ENCODE measurements at places on chromosomes 3 and 15.

GRCh38 chr3:55750525-55750924, 263.4 kb upstream of the WNT5A start:
- no peak for DNase-seq

DNA sequence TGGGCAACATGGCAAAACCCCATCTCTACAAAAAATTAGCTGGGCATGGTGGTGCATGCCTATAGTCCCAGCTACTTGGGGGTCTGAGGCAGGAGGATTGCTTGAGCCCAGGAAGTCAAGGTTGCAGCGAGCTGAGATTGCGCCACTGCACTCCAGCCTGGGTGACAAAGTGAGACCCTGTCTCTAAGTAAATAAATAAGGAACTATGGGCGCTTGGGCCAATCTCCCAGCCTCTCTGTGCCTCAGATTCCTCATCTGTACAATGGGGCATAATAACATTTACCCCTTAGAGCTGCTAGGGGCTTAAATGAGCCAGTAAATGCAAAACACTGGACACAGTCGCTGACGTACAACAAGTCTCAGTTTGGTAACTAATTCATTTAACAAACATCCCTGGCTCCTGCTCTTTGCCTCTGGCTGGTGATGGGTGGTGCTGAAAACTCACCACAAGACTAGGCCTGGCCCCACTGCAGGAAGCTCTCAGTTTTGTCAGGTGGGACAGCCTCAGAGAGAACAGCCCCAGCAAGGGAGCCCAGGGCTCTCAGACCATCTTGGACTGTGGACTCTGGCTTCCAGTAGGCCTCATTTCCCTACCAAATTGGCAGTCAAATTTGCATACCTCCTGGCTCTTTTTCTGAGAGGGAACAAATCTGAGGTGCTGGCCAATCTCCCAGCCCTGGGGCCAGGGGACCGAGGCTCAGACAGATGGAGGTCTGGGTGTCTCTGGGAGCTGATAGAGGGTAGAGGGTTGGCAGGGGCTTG, 6.4 kb upstream of the TBC1D2B start:
- DNase-seq, result no peak

DNA sequence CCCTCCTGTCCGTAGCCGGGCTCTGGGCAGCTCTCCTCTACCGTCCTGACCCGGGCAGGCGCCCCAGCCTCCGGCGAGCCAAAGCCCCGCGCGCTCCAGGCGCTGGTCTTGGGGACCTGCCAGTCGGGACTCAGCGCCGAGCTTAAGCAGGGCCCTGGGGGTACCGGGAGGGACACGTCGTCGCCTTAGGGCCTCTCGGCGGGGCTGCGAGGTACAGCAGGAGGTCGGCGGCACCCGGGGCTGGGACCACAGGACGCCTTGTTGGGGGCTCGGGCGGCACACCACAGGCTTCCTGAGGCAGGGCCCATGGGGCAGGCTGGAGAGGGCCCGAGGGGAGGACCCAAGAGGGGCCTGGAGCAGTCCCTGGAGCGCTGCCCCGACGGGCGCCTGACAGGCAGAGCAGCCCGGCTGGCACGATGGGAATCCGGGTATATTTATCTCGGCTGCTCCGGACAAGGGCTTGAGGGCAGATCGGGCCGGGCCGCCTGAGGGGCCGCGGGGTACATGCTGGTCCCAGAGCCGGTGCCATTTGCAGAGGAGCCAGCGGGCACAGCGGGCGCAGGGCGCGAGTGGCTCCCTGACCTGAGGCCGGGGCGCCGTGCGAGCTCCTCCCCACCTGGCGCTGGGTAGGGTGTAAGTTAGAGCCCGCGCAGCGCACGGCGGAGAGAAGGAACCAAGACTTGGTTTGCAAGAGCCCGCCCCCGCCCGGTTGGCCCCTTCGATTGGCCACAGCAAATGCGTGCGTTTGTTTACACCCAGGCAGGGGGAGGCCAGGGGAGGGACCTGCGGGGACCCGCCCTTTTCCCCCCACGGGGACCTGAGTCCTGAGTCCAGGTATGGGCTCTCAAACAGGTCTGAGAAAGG, 574 bp downstream of the SLC38A3 start:
- DNase-seq, result peak; percentile 42

DNA sequence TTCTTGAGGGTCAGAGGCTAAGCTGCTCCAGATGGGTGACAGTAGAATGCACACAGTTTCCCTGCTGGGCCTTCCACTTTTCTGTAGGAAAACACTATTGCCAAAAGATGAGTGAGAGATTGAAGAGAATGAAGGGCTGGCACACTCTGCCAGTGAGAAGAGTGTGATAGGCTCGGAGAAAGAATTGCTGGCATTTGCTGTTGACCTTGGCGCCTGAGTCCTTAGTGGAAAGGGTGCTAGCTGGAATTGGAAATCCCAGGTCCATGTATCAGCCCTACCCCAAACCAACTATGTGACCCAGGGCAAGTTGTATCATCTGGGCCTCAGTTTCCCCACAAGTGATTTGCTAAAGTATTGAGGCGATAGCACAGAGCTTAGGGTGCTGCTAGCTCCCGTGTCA, 60.1 kb upstream of the DCLK3 start:
- DNase-seq, result no peak

- no peak for DNase-seq
These were observed 150.4 kb upstream of the BFSP2 start for GRCh38 chr3:133249490-133249889.

GRCh38 chr15:68526784-68527183, 52.0 kb upstream of the CORO2B start:
- no peak for DNase-seq

GRCh38 chr3:137110392-137110996, 152.7 kb downstream of the IL20RB start:
- DNase-seq, result no peak

GRCh38 chr3:4310971-4311370, 7.8 kb downstream of the SETMAR start:
- no peak for DNase-seq

GRCh38 chr3:141972399-141972798, 96.0 kb downstream of the ATP1B3 start:
- DNase-seq, result no peak

DNA sequence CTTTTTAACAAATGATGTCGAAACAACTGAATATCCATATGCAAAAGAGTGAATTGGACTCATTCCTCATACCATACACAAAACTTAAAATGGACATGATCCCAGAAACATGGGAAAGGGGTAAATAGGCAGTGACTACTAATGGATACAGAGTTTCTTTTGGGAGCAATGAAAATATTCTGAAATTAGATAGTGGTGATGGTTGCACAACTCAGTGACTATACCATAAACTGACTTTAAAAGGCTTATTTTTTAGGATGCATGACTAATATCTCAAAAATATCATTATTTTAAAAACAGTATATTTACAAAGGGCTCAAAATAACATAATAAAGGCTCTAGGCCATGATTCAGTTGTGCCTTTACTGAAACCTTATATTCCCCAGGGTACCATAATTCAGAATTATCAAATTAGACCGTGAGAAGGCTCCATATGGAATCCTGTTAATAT, 16.3 kb upstream of the ATP13A3 start:
- no peak for DNase-seq

DNA sequence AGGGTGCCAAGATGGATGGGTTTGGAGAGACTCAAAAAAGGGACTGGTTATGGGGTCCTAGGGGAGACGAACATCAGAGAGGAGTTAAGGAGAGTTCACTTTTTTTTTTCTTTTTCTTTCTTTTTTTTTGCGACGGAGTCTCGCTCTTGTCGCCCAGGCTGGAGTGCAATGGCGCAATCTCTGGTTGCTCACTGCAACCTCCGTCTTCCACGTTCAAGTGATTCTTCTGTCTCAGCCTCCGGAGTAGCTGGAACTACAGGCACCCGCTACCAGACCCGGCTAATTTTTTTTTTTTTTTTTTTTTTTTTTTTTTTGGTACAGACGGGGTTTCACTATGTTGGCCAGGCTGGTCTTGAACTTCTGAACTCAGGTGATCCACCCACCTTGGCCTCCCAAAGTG, 1.2 kb downstream of the SPINT1 start:
- DNase-seq, result no peak

DNA sequence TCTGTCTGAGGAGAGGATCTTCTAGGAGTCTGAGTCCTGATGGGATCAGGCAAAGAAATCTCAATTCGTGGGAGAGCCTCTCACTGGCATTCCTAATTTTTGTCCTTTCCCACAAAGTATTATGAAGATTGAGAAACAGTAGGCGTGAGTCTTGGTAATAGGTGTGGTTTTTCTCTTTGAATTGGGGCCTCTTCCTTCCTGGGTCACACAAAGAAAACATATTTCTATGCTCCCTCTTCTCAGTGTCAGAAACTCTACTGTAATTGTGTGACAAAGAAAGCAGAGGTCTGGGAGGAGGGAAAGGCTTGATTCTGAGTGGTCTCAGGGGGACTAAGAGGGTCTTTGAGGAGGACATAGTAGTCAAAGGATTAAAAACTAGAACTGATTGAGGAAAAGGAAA, 6.0 kb downstream of the GABRR3 start:
- no peak for DNase-seq

- DNase-seq, result no peak
These were observed 76.8 kb downstream of the IMPG2 start for GRCh38 chr3:101243285-101244211.

DNA sequence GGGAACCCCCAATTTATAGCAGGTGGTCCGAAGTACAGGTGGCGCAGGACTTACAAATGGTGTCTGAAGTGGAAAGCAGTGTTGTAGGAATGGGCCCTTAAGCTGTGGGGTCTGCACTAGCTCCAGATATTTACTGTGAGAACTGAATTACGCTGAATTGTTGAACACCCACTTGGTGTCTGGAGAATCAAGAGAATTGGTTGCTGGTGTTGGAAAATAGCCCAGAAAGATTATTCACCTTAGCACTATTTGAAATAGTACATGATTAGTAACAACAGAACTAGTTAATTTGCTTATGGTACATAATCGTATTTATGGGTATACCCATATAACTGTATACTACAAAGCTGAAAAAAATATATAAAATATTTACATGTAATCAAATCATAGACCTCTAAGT, 64.8 kb downstream of the ADAM10 start:
- no peak for DNase-seq
